ENCODE measurements at places on chromosomes 6 and 20.

DNA sequence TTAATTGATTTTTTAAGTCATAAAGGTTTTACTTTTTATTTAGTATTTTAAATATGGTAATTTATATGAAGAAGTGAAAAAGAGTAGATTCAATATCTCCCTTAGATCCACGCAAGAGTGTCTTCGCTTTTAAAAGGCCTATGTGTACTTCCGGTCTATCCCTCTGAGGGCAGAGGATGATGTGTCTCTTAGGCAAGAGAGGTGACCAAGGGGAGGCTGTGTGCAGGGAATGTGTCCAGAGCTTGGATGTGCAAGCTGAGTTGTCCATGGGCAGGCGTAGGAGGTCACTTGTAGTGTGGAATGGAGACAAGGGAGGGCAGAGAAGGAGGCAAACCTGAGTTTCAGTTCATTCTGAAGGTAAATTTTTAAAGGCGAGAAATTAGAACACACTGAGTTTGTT, 113.9 kb downstream of the CRYBG1 start:
- no peak for DNase-seq

GRCh38 chr20:43140726-43141125, 49.0 kb downstream of the PTPRT start:
- DNase-seq = no peak

DNA sequence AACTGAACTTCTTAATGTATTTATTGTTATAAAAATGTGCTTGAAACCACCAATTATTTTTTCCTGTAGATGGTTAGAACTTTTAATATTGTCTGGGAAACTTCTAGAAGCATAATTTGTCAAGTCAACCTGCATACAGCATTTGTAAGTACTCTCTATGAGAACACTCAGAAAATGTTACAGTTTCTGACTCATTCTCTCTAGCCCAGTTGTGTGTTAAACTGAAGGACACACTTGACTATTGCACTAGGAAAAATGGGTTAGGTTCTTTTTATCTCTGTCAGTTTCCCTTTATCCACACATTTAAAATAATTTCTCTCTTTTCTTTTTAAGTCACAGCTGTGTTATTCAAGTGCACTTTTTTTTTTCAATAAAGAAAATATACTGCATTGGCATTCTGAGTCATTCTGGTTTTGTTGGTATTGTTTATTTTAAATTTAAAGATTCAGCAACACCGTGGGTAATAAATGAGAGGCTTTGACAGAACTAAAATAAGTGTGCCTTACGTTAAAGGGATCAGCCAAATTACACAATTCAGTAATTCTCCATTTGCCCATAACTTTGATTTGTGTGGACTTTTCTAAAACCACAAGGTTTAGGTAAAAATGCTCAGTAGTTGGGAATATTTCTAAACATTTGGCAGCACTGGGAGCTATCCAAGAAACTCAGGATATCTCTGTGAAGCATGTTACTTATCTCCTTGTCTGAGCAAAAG, 50.7 kb downstream of the OPN5 start:
- DNase-seq = no peak

DNA sequence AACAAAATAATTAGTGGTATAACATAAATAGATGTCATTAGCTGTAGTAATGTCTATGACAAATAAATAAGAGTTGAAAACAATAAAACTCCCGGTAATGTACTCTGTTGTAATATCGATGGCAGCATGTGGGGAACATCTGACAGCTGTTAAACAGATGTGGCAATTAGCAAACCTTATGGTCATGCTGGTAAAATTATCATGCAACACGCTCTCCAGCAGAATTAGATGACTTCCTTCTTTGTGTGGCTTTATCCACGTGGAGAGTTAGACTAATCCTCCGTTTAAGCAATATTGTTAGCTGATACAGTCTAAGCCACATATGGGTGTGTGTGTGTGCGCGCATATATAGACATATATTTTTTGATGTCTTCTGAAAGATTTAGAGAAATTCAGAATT, 77.7 kb upstream of the ZFP64 start:
- no peak for DNase-seq

- DNase-seq = no peak
Measured at GRCh38 chr6:3875486-3875885, 26.3 kb downstream of the FAM50B start.

DNA sequence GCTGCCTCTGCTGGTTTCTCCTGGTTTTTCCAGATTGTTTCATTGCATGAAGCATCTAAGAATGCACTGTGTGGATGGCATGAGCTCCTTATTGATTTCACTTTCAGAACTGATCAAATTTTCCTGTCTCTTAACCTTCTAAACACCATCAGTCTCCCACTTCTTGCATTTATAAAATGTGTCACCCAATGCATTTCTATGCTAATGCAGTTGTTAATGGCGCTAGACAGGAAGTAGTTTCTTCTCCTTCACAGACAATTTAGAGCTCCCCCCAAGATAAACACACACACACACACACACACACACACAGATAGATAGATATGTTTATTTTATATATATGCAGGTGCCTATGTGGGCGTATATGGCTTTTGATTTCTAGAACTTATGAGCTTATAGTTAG, 45.6 kb upstream of the FOXA2 start:
- DNase-seq = no peak

DNA sequence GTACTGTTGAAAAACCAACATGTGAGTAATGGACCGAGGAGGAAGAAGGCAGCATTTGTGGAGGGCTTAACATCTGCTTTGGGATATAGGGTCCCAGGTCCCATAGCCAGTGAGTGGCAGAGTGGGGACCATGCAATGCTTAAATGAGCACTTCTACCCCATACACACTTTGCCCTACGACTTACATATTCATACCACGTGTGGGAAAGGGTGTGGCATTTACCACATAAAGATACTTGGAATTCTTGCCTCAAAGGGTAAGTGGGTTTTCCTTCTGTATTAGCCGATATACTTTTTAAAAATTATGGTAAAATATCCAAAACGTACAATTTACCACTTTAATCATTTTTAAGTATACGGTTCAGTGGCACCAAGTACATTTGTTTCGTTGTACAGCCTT, 199.3 kb downstream of the BACH2 start:
- no peak for DNase-seq

- no peak for DNase-seq
Measured at GRCh38 chr6:252775-253535, 39.3 kb upstream of the DUSP22 start.

DNA sequence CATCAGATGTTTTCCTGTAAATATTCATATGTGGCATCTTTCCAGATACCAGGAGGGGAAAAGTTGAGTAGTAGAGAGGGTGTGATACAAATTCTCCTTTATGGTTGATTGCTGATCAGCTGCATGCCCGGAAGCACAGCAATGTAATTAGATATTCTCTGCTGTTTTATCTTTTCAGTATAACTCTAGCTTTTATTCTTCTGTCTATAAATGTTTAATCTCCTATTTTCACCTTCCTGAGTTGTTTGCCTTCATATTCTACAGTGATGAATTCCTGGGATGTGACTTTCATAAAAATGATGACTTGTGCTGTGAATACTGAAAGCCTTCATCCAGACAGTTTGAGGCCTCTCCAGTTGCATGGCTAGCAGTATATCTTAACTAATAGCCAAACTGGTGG, 53.7 kb downstream of the SH3BGRL2 start:
- no peak for DNase-seq

DNA sequence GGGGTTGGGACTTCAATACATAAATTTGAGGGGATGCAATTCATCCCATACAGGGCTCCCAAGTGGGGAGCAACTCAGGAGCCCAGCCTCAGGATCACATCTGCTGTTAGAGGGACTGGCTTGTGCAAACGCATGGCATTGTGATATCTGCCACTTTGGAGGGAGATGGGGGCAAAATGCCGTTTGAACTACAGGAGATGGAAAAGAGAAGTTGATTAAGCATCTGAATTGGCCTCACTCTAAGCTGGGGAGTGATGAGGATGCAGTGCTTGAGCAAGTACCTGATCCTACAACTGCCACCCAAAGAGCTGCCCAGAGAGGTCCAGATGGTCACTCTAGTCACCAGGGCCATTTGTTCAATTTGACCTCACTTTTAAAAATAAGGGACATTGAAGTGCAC, 2.0 kb downstream of the LY86 start:
- no peak for DNase-seq

- no peak for DNase-seq
Measured at GRCh38 chr6:161727083-161727833, 453.4 kb upstream of the AGPAT4 start.
